ENCODE measurements at places on chromosomes 3 and 15. TPM values are rescaled to one million over a fixed set of nuclear protein-coding genes. Genes with fewer than 3 reads are reported as not detected.

The DPP8 gene
- 28.7 TPM for total RNA-seq

The USP50 gene
- total RNA-seq, result 0.29 TPM

The RTP3 gene
- not detected for total RNA-seq

The GCNT3 gene
- not detected for total RNA-seq

The CNTN4 gene
- 2.6 TPM for total RNA-seq

The CPNE9 gene
- total RNA-seq, result not detected

The GABPB1 gene
- total RNA-seq, result 78.5 TPM

The CHRD gene
- total RNA-seq, result 0.29 TPM

The LNP1 gene
- total RNA-seq, result 4.2 TPM

The TMEM45A gene
- 33.6 TPM for total RNA-seq

The EAF1 gene
- 33.8 TPM for total RNA-seq

The GHSR gene
- total RNA-seq, result not detected

The CLEC3B gene
- total RNA-seq, result not detected

The UBAP1L gene
- 2.2 TPM for total RNA-seq

The CD200R1 gene
- total RNA-seq, result 0.14 TPM

The CYP19A1 gene
- total RNA-seq, result 0.14 TPM

The DPPA2 gene
- not detected for total RNA-seq

The C3orf85 gene
- not detected for total RNA-seq

The HPS3 gene
- 31.3 TPM for total RNA-seq

The ZKSCAN7 gene
- total RNA-seq, result 5.0 TPM

The SH3BP5 gene
- total RNA-seq, result 14.2 TPM

The TBC1D2B gene
- 22.3 TPM for total RNA-seq

The MAP3K13 gene
- 10.1 TPM for total RNA-seq

The CSPG4 gene
- 15.3 TPM for total RNA-seq

The PPARG gene
- total RNA-seq, result 0.88 TPM

The CEP97 gene
- total RNA-seq, result 8.3 TPM

The P3H2 gene
- total RNA-seq, result 14.4 TPM

The GOLGA6A gene
- not detected for total RNA-seq

The TMF1 gene
- 47.7 TPM for total RNA-seq

The ICE2 gene
- total RNA-seq, result 24.6 TPM

The C2CD4A gene
- total RNA-seq, result not detected

The GALNT15 gene
- total RNA-seq, result 4.2 TPM

The PRSS50 gene
- not detected for total RNA-seq

The SH2D7 gene
- not detected for total RNA-seq

The GOLGA8O gene
- total RNA-seq, result 0.44 TPM

The LRRIQ4 gene
- total RNA-seq, result 0.14 TPM

The TLR9 gene
- not detected for total RNA-seq
